ENCODE measurements at places on chromosomes 16 and 17.

GRCh38 chr17:7138800-7139381 is 24.3 kb upstream of the ASGR2 start:
- no peak for DNase-seq

DNA sequence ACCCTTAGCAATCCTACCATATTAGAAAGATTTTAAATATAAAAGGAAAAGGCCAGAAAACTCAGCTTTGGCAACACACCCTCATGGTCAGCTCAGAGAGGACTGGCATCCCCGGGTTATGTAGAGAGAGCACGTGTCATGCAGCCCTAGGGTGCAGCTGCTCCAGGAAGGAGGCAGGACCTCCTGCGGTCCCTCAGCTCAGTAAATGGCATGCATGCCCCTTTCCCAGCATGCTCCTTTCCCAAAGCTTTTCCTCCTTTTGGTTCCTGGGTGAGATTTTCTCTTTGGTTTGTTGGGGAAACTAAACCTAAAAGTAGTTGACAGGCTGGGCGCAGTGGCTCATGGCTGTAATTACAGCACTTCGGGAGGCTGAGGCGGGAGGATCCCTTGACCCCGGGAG is 3.9 kb downstream of the GAN start:
- no peak for DNase-seq

- peak; percentile 90 for DNase-seq
Observed at GRCh38 chr16:57938936-57939871, 31.7 kb downstream of the CNGB1 start.

GRCh38 chr16:19909750-19910322 is 25.2 kb upstream of the GPRC5B start:
- DNase-seq = peak; percentile 11

GRCh38 chr16:62475573-62475972 is 439.3 kb upstream of the CDH8 start:
- DNase-seq = no peak

Measured in cardiac fibroblast (primary cell).